ENCODE measurements at places on chromosomes 12 and 14. TPM values are rescaled to one million over a fixed set of nuclear protein-coding genes. Genes with fewer than 3 reads are reported as not detected.

Gene CLEC4C
- not detected for total RNA-seq

Gene TMEM63C
- not detected for total RNA-seq

Gene TEX22
- total RNA-seq, result 0.20 TPM

Gene TMCC3
- total RNA-seq, result 5.2 TPM

Gene TMEM233
- total RNA-seq, result not detected

Gene PPP4R3A
- total RNA-seq, result 65.3 TPM

Gene RNASE4
- 0.82 TPM for total RNA-seq

Gene COX14
- 119 TPM for total RNA-seq

Gene PRIMA1
- 0.18 TPM for total RNA-seq

Gene LALBA
- total RNA-seq, result not detected

Gene GPR132
- 0.21 TPM for total RNA-seq

DNA sequence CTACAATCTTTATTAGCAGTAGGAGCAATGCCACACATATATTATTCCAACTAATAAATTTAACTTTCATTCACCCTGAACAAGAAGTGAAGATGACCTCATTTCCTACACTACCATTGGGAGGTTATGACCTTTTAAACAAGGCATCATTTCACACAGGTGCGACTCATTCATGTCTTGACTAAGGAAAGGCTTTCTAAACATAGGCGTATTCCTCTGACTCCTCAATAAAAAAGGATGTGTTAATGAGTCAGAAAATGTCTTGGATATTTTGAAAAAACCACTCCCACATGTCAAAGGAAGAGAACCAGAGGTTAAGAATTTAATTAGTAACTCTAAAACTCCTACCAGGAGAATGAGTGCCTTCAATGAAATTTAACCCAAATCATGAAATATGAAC is 115.2 kb downstream of the PRICKLE1 start:
- peak; percentile 92 for DNase-seq

DNA sequence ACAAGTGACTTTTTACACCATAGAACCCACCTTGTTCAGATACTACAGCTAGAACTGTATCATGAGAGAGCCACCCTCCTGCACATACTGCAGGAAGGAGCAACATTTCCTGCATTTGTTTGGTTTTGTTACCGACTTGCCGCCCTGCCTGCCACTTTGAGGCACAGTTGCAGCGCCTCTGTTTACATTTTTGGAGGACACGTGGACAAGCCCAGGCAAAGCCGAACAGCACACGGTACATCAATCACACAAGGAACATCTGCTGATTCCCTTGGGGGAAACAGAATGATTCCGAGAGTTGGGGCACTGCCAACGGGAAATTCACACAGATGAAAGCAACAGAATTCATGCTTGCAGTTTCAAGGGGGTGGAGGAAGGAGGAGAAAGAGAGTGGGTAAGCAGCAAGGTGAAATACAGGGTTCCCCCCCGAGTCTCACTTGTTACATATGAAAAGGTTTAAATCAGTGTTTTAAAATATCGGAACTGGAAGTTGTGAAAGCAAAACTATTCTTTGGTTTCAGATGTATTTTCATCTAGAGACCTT is 110.7 kb downstream of the BTG1 start:
- DNase-seq, result peak; percentile 44

GRCh38 chr12:59365133-59365532 is 230.7 kb upstream of the SLC16A7 start:
- no peak for DNase-seq

DNA sequence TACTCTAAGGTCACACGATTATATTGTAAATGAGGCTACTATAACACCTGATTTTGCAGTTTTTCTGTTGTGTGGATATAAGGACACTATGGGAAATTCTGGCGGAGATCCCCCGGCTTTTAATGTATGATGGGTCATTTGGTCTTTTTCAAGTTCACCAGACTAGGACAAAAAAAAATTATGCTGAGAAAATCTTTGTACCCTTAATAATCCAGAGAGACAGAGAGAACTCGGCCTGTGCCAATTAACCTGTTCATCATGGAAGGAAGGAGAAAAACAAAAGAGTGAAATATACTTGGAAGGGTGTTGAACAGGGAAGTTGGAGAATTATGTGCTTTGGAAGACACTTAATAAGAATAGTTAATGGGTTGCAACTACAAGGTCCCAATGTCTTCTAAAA is 62.2 kb upstream of the KICS2 start:
- DNase-seq, result no peak

- DNase-seq, result no peak
These were observed 89.9 kb downstream of the OTOGL start for GRCh38 chr12:80189241-80189640.

DNA sequence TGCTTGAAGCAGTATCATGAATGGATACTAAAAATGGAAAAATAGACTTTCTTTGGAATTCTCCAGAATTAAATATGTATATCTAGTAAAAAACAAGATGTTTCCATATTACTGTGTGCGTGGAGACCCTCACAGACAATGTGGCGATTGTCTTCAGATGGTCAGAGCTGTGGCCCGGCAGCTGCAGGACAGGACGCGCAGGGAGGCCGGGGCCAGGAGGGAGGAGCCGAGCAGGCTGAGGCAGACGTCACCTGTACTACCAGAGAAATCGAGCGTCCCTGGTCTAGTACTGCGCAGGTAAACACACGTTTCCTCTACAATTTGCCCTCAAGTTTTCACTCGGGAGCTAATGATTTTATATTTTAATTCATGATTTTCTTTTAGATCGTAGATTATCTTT is 22.8 kb downstream of the DDX51 start:
- no peak for DNase-seq

GRCh38 chr12:72037006-72037795 is 98.6 kb downstream of the TPH2 start:
- DNase-seq, result no peak

DNA sequence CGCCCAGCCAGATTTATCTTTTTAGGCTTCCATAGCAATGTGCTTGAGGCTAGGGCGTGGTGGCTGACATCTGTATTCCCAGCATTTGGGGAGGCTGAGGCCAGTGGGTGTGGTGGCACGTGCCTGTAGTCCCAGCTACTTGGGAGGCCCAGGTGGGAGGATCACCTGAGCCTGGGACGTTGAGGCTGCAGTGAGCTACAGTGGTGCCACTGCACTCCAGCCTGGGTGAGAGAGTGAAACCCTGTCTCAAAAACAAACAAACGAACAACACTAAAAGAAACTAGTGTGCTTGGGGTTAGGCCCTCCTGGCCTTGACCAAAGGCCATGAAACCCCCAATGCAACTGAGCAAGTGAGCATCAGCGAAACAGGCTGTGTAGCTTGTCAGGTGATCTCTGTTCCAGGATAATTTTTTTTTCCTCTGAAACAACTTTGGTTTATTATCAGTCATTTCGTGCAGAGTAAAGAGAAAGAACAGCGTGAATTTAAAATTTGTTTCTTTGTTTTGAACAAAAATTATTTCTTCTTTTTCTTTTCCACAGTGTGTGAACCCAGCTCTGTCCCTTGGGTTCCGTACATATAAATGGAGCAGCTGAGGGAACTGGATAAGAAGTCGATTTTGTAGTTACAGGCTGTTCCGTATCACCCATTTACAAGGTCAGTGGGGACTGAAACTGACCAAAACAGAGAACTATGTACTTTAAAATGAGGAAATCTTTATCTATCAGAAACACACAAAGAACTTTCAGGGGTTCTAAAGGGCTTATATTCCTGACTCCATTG is 8.8 kb upstream of the TUBA1C start:
- no peak for DNase-seq

DNA sequence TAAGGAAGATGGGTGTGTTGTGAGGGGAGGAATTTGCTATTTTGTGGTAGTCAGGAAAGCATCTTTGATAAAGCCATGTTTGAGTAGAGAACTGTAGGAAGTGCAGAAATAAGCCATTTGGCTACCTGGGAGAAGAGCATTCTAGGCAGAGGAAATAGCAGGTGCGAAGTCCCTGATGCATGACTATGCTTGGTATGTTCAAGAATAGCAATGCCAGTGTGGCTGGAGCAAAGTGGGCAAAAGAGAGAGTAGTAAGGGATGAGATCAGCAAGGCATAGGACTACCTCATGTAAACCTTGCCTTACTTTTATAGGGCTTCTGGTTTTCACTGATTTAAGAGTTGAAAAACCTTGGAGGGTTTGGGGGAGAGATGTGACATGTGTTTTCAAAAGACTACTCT is 365.5 kb upstream of the GARIN6 start:
- DNase-seq, result no peak

DNA sequence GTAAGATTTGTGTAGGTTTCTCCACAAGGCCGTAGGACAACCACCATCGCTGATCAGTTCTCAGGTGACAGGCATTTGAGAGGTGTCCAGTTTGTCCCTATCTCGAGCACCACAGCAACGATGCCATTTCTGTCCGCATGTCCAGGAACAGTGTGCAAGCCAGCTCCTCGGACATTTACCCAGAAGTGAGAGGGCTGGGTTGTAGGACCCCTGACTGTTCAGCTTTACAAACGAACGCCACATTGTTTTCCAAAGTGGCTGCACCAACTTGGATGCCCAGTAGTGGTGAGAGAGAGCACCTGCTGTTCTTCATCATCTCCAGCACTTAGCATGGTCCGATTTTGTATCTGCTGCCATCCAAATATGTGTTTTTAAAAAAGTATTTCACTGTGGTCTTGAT is 38.6 kb downstream of the CYP46A1 start:
- no peak for DNase-seq

- DNase-seq, result no peak
These were observed 736.8 kb upstream of the USP15 start for GRCh38 chr12:61523276-61523992.

DNA sequence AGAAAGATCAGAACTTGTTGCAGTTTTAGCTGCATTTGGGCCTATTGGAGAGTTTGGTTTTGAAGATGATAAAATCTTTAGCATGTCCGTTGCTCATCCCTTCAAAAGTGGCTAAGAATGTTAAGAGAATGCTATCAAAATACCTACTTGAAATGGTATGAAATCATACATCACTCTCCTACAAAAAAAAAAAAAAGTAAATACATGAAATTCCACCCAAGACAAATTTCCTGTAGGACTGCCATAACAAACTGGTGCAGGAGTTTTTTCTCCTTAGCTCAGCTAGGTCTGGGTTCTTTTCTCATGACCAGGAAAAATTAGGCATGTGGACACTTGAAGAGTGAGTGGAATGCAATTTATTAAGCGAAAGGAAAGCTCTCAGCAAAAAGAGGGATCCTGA is 15.9 kb upstream of the FAR2 start:
- DNase-seq, result no peak

DNA sequence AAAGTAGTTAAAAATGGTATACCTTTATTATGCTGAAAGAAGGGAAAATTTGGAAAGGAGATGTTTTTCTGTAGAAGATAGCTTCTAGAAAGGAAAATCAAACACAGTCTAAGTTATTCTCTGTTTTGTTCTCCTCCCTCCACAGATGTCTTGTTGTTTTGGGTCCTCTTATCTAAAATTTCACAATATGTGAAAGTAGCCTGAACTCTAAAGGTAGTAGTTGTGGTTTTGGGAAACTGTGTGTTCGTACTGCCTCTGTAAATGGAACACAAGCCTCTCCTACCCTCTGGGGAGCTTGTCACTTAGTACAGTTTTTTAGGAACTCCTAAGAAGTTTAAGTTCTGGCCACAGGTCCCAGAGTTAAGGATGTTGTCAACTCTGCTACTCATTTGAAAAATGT is 112.6 kb downstream of the CRADD start:
- no peak for DNase-seq

- no peak for DNase-seq
These were observed 42.0 kb upstream of the ATP2B1 start for GRCh38 chr12:89750389-89751351.

- DNase-seq, result no peak
These were observed 134.2 kb downstream of the KCNK10 start for GRCh38 chr14:88188745-88189416.

GRCh38 chr12:19894050-19894449 is 454.8 kb downstream of the AEBP2 start:
- peak; percentile 18 for DNase-seq

GRCh38 chr14:68987653-68988036 is 8.5 kb upstream of the ACTN1 start:
- no peak for DNase-seq

DNA sequence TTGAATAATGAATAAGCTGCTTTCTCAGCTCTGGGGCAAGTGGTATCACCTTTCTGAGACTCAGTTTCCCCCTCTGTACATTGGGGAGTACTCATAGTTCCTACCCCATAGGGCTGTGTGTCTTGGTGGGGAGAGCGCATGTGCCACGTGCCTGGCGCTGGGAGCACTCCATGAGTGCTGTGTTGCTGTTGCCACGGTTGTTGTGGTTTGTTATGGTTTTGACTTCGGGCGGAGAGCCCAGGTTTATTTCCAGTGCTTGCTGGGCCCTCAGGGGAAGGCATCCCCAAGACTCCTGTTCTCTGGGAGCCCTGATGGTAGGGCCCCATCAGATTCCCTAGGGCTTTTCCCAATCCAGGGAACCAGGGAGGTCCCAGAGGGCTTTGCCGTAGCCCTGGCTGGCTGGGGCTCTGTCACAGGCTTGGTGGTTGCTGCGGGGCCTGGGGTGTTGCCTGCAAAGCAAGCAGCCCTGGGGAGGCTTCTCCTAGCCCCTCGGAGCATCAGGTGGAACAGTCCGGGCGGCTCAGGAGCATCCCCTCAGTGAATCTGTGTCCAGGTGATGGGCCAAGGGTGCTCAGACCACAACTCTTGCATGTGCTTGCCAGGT is 18.6 kb downstream of the SH2B3 start:
- DNase-seq, result no peak

GRCh38 chr12:44876544-44877410 is 662 bp upstream of the NELL2 start:
- DNase-seq, result no peak

GRCh38 chr14:51789596-51789995 is 70.8 kb upstream of the GNG2 start:
- no peak for DNase-seq

DNA sequence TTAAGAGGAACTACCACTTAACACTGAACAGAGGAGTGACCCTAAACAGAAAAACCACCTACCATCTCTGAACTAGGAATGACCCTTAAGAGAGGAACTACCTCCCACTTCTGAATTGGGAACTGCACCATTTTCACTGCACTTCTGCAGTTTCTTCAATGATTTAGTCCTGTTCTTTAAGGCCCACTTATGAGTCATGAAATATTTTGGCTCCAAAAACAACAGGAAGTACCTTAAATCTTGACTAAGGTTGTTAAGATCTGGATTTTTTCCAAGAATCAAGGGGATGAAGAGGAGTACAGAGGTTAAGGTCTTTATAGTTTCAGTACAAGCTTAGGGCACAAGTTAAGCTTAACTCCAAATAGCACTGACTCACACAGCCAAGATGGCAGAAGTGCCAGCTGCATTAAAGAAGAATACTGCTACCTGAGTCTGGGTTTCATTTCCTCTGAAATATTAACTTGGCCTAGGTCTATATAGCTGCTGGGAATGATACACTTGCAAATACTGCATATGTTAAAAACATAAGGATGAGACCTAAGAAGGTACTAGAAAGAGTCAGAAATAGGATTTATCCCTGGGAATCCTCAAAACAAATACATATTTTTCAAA is 4.2 kb downstream of the NPC2 start:
- DNase-seq, result peak; percentile 88

DNA sequence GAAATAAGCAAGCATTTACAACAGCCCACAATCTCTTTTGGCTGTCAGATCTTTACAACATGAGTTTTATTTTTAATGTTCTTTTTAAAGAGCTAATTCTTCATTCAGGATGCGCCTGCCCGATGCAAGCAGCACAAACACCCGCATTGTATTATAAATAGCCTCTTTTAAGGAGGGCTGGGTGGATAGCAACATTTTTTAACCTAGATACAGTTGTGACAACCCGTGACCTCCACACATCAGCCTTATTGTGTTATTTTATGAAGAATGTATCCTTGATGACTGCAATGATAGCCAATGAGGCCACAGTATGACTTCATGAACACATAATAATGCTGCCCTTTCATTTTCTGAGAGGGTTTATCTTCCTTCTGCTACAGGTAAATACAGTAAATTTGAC is 173.7 kb downstream of the FOXN3 start:
- DNase-seq, result no peak

All from HT1080 (cell line).